Stimulated activated CD4-positive, alpha-beta T cell treated with anti-CD3 and anti-CD28 coated beads, TNF-alpha, amount 100 ng/mL, for 24 hours (primary cell): ENCODE measurements at places on chromosomes 5 and 9.

DNA sequence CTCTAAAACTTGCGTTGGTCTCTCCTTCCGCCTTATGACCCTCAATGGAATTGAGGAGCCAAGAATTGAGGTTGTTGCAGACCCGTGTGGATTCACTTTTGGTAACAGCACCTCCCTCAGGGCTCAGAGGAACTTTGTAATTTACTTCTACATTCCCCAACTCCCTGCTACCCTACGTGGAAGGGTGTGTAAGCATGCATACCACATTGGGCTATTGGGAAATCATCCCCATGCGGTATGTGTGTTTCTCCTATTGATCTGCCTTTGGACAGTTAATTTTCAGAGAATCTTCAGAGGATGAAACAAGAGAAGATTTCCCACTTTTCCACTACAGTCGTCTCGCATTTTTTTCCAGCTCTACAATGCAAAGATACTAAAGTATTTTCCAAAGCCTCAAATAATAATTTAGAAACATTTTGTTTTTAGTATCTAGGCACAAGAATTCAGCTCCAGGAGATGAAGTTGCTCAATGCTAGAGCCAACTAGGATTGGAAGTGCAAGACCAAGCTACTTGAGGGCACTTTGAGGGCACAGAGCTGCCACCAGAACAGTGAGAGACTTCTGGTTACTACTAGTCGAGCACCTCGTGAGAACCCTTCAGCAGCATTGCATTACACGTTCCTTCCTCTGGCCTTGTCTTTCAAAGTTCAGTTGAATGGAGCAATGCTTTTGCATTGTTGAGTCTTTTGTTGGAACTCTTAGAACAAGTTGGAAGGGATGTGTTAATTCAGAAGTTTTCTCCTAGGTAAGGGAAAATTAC lies 3.4 kb downstream of the C1QTNF3 start:
- DNase-seq, result no peak

DNA sequence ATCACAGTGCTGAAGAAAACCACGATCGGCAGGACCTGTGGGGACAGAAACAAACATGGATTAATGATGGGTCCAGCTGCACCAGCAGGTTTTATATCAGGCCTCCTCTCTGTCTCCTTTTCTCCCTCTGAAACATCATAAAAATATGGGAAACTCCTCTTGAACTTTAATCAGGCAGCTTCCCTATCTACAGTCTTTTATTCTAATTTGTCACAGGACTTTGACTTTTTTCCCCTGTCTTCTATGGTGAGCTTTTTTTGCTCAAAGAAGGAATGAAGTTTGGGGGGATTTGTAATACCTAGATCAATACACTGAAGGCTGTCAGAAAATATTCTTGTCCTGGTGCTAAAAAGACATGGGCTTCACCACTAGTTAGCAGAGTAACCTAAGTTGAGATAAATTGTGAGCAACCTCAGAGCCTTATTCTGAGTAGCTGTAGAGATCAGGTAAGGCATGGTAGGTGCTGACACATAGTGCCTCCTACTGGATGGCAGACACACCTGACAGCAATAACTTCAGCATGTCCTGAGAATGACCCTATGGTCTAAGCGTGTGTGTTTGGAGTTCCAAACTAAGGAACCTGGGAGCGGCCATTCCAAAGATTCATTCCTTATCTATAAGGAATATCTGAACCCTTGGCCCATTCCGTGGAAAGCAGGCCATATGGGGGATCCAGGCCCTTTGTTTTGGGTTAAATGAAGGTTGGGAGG lies 46.2 kb downstream of the SLC28A3 start:
- no peak for DNase-seq

DNA sequence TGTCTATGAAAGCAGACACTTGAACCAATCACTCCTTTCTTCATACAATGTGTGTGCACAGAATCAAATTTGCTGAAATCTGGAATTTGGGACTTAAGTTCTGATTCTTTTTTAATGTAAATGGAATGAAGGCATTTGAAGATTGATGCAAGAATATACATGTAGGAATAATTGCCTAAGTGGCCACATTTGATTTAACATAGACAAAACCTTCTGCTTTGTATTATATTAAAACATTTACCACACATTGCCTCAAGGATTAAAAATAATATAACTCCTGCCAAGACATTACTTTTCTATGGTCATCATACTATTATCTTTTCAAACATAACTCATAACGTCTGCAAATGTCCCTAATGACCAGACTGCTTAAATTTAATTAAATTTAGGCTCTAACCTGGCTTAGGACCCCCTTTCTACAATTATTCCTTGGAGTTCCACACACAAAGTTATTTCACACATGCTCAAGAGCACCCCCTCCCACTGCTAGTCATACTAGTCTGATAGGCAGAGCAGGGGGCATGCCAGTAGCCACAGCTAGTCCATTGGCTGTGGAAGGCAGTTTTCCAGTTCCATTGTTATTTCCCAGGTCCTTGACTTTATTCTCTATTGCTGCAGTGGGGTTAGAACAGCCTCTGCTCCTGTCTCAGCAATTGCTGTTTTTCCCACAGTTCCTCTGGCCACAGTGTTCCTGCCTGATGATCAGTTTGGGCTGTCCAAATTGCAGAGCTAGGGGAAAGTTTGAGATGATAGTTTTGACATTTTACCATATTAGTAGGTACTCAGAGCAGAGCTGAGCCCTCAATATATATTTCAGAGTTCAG lies 360.6 kb upstream of the GRAMD2B start:
- DNase-seq, result no peak

- DNase-seq, result no peak
Observed at GRCh38 chr5:84599964-84600363, 215.3 kb upstream of the EDIL3 start.

DNA sequence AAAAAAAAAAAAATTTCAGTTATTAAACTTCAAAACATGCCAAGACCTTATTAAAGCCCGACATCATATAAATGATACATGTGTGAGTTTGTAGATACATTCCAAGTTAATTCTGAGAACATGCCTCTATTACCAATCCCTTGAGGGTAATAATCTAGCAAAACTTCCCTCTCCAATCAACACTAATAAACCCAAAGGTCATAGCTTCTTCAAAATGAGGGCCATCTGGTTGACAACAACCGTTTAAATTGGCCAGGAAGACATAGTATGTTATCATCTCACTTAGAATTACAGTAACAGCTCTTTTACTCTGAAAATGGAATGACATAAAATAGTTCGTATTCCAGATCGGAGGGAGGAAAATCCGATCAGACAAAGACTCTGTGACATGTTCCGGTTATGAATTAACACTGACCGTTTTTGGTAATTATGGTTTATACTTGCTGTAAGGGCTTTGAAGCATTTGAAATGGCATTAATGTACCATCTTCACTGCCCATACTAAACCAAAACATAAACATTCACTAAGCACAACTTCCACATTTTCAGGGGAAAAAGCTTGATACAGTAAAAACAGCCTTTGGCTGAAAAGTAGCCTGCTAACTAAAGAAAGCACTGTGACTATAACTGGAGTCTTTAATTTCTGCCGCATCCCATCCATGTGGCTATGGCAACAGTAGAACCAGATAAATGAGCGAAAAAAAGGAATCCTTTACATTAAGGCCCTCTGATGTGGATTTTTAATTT lies 50.3 kb downstream of the ANKH start:
- no peak for DNase-seq

- DNase-seq, result no peak
Observed at GRCh38 chr5:177018341-177018740, 4.2 kb upstream of the ZNF346 start.

DNA sequence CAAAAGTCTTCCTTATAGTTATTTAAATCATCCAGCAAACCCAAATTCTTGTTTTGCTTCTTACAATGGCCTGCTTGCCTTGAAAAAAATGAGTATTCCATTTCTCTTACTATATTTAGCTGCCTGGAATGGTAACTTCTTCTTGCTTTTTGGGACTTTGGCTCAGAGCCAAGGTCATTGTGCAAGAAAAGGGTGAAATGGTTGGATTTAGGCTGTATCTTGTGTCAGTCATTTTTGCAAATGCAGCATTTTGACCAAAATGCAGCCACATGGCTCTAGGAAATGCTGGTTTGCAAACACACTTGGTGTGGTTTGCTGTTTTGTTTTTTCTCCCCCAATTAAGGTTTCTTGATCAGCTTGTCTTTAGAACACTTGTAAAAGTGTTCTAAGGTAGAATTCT lies 133.3 kb upstream of the ELL2 start:
- no peak for DNase-seq

GRCh38 chr5:52804387-52804791 lies 16.7 kb downstream of the ITGA1 start:
- no peak for DNase-seq

GRCh38 chr5:91556-92263 lies at the start of gene PLEKHG4B:
TSS of gene PLEKHG4B (plus strand) at chr5:92168. CDS start at chr5:92232, 64 bp downstream.
- DNase-seq, result peak; percentile 13

GRCh38 chr9:134516464-134516863 lies 125.1 kb upstream of the COL5A1 start:
- DNase-seq, result no peak

- no peak for DNase-seq
Observed at GRCh38 chr9:38073882-38074281, 4.9 kb upstream of the SHB start.

DNA sequence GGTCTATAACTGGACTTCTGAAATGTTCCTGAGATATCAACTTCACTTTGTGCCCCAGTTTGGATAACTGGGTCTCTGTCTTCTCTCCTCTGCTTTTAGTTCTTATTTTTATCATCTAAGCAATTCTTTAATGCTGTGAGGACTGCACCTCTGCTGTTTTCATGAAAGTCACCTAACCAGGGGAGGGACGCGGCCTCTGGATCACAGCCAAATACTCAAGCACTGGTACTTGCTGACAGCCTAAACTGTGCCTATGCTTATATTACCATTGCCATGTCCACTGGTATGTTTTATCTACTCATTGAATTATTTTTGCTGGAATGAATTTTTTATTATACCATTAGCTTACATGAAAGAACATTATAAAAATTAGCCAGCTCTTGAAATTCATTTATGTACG lies 674.0 kb downstream of the DMRTA1 start:
- DNase-seq, result no peak

GRCh38 chr9:27311184-27311583 lies 14.2 kb upstream of the EQTN start:
- DNase-seq, result no peak

DNA sequence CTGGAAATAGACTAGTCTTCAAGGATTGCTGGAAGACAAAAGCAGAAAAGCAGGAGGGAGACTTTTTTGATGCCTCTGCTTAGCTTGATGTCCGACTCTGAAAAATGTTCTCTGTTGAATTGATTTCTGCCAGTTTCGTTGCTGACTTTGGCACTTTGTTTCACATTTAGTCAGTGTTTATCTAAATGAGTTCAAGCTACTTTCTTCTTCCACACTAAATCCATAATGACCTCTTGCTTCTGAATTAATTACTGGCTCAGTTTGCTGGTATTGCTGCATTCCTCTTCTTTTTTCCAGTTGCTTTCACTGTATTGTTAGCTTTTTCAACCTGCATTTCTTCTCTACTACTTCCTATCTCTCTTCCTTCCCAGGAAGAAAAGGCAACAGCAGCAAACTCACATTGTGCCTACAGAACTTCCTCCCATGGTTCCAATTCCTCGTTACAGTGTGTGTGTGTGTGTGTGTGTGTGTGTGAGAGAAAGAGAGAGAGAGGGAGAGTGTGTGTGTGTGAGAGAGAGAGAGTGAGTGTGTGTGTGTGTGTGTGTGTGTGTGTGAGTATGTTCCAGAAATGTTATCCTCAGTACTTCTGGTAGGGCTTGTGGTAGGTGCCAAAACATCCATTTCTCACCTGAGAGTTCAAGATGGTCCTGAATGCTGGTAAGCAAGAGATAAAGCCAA lies 234.8 kb downstream of the CSNK1G3 start:
- no peak for DNase-seq

GRCh38 chr9:34034698-34035065 lies 14.0 kb downstream of the UBAP2 start:
- no peak for DNase-seq

DNA sequence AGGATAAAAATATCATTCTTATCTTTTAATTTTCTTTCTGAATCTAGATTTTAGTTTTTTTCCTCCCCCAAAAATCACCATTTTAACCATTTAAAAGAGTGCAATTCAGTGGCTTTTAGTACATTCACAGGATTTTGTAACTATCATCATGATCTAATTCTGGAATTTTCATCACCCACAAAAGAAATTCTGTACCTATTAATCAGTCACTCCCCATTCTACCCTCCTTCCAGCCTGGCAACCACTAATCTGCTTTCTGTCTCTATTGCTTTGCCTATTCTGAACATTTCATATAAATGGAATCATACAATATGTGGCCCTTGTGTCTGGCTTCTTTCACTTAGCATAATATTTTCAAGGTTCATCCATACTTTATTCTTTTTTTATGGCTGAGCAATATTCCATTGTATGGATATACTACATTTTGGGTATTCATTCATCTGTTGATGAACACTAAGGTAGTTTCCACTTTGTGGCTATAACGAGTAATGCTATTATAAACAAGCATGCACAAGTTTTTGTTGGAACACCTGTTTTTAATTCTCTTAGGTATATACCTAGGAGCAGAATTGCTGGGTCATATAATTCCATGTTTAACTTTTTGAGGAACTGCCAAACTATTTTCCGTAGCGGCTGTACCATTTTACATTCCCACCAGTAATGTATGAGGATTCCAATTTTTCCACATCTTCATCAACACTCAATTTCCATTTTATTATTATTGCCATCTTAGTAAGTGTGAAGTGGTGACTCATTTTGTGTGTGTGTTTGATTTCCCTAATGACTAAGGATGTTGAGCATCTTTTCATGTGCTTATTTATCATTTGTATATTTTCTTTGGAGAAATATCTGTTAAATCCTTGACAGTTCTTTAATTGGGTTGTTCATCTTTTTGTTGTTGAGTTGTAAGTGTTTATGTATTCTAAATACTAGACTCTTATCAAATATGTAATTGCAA lies 340.3 kb downstream of the CWC27 start:
- DNase-seq, result no peak

GRCh38 chr5:179794171-179794570 lies 385 bp downstream of the LTC4S start:
- DNase-seq, result no peak

DNA sequence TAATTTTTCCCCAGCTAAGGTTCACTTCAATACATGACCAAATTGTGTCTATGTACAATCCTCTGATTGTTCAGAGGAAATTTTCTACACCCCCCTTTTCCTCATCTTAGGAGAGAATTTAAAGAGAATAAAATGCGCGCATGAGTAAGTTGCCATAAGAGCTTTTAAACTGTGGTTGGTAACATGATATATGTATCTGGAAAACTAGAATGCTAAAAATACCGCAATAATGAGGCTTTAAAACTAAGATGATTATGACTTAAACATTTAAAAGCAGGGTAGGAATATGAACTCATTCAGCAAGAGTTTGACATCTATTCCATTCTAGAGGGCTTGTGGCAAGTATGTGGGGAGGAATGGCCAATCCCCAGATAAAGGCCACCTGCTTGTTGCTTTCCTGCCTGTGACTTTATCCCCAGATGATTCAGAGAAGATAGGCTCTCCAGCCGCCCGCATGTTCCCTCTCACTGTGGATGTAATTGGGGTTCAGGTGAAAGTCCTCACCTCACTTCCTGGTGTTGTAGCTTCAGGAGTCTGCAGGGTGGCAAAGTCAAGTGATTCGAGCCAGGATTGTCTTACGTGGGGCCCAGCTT lies 26.5 kb upstream of the BASP1 start:
- no peak for DNase-seq
